Esophagus squamous epithelium (tissue), 5 donors: ENCODE measurements at places on chromosomes 5 and 9.

DNA sequence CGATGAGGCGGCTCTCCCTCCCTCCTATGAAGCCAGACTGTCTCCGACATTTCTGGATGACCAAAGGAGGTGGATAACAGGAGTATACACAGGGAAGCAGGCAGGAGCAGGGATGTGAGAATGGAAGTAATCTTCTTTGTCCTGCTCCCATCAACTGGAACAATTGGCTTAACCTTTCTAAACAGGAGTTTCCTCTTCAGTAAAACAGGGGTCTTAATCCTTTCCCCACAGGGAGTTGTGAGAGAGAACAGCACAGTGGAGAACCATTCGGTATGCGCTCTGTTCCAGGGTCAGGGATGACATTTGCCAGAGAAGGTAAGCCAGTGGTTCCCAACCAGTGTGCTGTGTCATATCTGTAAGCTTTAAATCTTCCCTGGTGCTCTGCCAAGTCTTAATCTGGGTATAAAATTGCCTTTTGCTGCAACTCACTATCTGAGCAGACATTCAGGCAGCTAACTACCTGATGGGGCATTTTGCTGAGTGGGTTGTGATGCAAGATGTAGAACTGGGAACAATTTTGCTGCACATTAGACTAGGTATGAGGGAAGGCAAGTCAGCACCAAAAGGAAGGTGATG lies 294.8 kb upstream of the KIF2A start:
- no peak for DNase-seq

- no peak for DNase-seq
These were observed 162.0 kb upstream of the S1PR3 start for GRCh38 chr9:88829276-88829675.

DNA sequence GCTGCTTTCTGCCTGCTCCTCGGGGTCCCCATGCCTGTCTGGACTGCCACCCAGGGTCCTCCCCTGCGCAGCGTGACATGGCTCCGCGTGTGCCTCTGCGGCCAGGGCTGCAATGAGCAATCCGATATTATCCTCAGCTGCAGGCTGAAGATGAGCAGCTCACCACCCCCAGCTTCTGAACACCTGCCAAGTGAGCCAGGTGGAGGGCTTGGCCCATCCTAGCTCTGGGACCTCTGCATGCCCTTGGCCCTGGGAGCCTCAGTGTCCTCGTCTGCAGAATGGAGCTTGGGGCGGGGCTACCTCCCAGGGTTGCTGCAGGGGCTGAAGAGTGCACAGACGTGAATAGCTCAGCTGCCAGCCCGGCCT lies 4.1 kb upstream of the MYMK start:
- no peak for DNase-seq

GRCh38 chr9:79665369-79665768 lies 93.6 kb downstream of the TLE4 start:
- DNase-seq = no peak

DNA sequence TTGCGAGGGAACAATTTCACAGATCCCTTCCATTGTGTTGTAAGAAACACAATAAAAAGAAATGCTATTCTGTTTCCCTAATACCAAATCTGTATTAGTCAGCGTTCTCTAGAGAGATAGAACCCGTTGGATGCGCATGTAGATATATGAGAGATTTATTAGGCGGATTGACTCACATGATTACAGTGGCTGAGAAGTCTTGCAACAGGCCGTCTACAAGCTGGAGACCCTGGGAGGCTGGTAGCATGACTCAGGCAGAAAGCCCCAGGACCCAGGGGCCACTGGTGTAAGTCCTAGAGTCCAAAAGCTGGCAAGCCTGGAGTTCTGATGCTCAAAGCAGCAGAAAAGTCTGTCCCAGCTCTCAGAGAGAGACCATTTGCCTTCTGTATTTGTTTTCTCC lies 18.4 kb upstream of the IL17B start:
- no peak for DNase-seq

- no peak for DNase-seq
These were observed 65.2 kb downstream of the TRIO start for GRCh38 chr5:14208071-14209021.

GRCh38 chr5:75053304-75054133 lies 1.2 kb upstream of the GCNT4 start:
- no peak for DNase-seq

- no peak for DNase-seq
These were observed 122.5 kb upstream of the RASGRF2 start for GRCh38 chr5:80837679-80838078.

- DNase-seq = no peak
These were observed 93.4 kb downstream of the SIL1 start for GRCh38 chr5:139104577-139105276.

GRCh38 chr5:68924481-68925145 lies 169.2 kb upstream of the SLC30A5 start:
- no peak for DNase-seq

DNA sequence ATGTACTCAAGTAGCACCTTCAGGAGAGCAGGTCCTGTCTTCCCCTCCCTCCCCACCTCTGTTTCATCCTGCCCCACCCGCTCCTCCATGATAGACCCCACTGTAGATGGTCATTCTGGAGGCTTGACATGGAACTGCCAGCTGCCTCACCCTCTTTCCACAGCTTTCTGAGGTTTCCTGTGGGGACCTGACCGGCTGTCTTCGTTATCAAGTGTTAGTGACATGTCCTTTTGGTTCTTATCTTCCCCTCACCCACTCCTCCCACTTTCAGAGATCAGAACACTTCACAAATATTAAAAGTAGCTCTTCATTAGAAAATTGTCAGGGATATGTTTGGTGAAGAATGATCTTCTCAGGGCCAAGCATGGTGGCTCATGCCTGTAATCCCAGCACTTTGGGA lies 52.7 kb downstream of the MEGF10 start:
- DNase-seq = no peak

- no peak for DNase-seq
These were observed 8.6 kb downstream of the NOL6 start for GRCh38 chr9:33465096-33465495.

GRCh38 chr9:116596646-116597045 lies 90.5 kb upstream of the TRIM32 start:
- no peak for DNase-seq

GRCh38 chr5:53180991-53181390 lies 71.4 kb upstream of the MOCS2 start:
- no peak for DNase-seq

DNA sequence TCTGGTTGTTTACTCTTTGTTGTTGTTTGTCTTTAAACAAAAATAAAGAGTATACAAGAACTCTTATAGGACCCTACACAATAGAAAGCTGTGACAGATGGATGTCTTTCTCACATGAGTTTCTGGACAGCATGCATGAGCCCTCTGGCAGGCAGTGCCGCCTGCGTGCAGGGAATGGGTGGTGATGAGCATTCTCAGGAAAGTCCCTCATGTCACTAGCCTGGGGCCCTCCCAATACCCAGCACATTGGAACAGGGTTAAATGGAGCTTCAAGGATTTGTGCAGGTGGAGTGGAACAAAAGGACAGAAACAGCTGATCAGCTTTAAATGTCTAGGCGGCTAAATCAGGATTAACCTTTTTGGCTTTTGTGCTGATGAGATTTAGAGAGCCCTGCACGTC lies 181.0 kb upstream of the CD180 start:
- DNase-seq = no peak

DNA sequence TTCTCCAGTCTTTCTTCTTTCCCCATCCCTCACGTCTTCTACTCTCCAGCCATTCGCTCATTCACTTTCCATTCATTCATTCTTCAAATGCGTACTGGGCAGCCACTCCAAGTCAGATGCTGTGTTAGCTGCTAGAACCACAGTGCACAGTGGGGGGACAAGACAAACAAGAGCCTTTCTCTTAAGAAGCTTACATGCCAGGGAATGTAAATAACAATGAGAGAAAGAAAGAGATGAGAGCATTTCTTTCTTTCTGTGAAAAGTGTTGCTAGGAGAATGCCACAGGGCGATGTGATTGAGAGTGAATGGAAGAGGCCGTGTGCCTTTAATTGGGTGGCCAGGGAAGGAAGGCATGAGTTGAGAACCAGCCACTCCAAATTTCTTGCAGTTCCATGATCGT lies 46.3 kb upstream of the SMIM23 start:
- DNase-seq = no peak

GRCh38 chr9:121707477-121708424 lies 56.3 kb downstream of the DAB2IP start:
- DNase-seq = no peak

DNA sequence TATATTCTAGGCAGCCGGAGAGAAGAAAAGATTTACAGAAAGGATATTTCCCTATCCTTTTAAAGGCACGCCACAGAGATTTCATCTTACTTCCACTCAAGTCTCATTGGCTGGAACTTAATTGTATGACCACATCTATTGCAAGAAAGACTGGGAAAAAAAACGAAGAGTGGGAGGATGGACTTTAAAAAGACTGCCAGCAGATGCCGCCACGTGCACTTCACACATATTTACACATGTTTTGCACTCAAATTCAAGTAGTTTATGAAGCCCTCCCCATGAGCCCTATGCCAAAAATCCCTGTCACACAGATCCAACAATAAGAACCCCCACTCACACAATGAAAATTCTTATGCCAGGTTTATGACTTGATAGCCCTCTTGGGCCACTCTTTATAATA lies 138.5 kb upstream of the TYRP1 start:
- DNase-seq = no peak

GRCh38 chr5:105952875-105953274 lies 1717.9 kb downstream of the EFNA5 start:
- no peak for DNase-seq

- no peak for DNase-seq
These were observed at the start of gene AQP3 for GRCh38 chr9:33446946-33447798. AQP3 (minus strand) TSS chr9:33447593; CDS start chr9:33447530, 63 bp downstream.

DNA sequence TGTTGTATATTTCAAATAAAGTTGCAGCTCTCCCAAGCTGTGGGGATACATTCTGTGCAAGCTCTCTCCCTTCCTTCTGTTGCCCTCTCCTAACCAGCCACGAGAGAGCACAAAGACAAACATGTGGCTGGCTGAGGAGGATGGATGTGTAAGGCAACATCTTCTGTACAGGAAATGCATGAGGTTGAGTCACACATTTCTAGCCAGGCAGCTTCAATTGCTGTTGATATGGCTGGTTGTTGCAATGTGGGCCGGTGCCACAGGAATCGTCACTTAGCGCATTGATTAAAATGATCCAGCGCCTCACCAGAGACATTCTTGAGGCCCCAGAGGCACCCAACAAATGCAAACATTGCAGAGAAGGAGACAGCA lies 207.1 kb downstream of the ICE1 start:
- DNase-seq = no peak

GRCh38 chr9:113504725-113505590 lies 41.4 kb downstream of the RGS3 start:
- no peak for DNase-seq

DNA sequence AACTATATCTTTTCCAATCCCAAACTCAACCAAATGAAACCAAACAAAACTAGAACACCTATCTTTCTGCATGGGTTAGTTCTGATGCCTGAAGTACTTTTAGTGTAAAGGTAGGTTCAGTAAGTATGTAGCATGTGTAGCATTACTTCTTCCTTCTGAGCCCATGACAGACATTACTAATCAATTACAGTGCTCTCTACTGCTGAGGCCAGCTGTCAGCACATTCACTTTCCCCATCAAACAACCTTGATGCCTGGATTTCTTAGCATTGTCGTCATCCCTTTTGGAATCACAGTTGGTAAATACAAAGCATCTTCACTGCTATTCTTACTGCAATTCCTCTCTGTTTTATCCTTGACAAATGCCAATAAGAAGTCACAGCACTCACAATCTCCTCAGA lies 103.2 kb downstream of the PTTG1 start:
- DNase-seq = no peak

DNA sequence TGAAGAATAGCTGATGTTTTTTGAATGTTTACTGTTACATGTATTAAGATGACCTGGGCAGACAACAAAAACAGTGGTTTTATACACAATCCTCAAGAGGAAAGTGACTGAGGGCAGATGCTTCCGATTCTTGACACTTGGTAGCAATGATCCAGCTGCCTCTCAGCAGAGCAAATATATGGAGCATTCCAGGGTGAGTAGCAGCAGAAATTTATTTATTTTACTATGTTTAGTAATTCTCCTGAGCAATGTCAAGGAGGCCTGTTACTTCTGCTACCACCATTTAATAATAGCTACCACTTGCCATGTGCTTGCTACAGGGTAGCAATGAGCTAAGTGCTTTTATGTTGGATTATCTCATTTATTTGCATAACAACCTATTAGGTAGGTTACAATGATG lies 69.1 kb upstream of the NR3C1 start:
- no peak for DNase-seq

GRCh38 chr9:107176436-107177151 lies 106.5 kb upstream of the RAD23B start:
- no peak for DNase-seq

DNA sequence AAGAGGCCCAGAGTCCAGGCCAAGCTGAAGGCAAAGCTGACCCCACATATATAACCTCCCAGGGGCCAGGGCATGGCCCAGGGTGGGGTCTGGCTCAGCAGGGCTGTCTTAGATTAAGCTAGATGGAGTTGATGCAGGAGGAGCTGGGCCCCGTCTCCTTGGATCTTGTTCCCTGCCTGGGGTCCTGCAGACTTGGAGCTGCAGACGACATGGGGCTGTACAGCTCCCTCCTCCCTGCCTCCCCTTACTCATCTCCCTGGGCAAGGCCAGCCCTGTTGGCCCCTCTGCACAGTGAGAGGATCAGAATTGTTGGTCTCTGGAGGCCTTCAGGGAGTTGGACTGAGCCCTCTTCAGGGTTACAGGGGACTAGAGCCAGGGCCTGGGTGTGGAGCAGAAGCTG lies 134.9 kb downstream of the RGS3 start:
- no peak for DNase-seq

GRCh38 chr9:38358390-38359296 lies 33.9 kb upstream of the ALDH1B1 start:
- no peak for DNase-seq

- no peak for DNase-seq
These were observed 13.4 kb downstream of the ABHD17B start for GRCh38 chr9:71897577-71897976.
